ENCODE measurements at places on chromosomes 6 and 20.
A peak's percentile ranks its signal among the peaks of the same experiment; 100 is the strongest.

DNA sequence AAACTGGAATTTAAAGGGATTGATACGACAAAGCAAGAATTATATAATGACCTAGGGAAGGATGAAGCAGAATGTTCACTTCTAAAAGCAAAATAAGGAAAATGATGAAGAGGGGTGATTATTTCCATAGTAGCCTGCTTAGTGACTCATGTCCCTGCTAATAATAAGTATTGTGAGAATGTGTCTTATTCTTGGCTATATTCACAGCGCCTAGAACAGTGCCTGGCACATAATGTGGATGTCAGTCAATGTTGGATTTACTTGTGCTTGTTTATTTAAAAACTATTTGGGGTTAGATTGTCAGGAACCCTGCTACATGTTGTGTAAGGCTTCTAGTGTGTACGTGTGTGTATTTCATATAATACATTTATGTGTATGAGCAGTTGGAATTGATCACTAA is 85.1 kb downstream of the ZFAND3 start:
- DNase-seq, result no peak

DNA sequence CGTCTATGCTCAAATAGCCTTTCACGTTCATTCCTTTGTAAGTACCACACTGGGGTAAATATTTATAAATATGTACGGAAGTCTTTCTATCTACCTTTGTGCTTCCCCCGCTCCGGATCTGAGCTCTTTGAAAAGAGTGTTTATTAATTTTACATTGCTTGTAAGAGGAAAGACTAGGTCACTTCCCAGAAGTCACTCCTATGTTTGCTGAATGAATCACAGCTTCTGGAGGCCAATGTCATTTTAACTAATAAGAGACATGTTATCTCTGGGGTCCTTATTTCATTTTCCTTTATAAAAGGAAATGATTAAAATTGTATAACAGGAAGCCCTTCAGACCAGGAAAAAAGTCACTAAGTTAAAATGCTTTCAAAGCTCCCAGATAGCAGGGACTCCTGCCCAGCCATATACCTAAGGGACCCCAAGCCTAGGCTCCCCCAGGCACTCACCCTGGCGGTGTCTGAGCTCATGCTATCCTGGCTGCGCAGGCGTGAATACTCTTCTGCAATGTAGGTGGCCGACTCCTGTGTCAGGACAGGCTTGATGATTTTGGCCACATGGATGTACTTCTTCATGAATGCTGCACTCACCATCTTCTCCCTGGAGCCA is 12.6 kb downstream of the MCM3 start:
- no peak for DNase-seq

DNA sequence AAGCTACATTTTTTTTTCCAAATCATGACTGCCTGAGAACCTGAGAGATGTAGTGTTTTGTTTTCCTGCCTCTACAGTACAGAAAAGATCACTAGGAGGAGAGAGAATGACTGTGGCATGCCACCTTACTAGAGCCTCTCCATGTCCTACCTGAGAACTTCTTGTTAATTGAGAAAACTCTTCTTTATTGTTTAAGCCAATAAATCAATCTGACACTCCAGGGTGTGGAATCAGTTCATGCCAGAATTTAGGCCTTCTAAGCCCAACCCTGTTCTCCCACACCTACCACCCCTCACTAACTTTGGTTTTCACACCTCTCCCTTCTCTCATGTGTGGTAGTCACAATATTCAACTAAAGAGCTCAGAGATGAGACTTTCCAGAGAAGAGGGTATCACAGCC is 24.9 kb upstream of the BTN3A2 start:
- no peak for DNase-seq

DNA sequence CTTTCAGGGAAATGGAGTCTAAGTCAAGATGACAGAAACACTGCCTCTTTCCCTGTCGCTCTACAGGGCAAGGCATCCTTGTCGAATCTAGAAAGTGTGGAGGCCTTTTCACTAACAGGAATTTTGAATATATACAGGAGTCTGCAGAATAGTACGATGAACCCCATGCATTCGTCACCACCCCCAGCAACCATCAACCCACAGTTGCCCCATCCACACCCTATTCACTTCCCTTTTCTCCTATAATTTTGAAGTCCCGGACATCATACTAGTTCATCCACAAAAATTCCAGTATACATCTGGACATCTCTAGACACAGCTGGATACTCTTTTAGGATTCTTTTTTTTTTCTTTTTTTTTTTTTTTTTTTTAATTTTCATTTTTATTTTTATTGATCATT is 80.7 kb upstream of the RIN2 start:
- no peak for DNase-seq

DNA sequence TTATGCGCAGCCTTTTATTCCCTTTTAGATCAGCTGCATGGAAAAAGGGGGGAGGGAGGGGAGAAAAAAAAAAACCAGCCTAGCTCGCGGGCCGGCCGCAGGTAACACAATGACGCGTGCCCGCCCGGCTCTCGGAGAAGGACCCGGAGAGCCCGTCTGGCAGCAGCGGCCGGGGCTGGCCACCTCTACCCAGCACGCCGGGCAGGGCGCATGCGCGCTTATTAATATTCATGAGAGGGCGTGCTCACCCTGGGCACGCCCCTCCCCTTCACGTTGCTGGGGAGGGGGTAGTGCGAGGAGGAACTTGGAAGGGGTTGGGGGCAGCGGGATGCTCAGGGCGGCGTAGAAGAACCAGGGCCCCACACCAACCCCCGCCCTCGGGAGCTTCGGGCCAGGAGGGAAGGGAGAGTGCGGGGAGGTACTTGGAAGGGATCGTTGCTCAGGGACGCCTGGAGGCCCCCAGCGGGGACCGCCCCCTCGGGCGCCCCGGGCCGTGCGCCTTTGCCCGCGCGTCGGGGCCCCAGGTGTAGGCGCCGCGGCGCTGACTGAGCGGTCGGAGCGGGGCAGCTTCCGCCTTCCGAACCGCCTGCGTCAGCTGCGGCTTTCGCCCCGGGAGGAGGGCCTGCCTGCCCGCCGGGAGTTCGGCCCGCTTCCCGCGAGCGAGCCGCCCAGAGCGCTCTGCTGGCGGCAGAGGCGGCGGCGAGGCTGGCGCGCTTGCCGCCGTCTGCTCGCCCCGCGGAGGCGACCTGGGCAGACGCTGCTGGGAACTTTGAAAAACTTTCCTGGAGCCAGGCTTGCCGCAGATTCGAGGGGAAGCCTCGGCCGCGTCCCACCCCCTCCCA is at the start of gene JAG1:
Gene JAG1, minus strand, starts transcription at position 158 of the 842 bp plus-strand sequence. CDS start 469 bp downstream, outside the sequence.
- peak; percentile 94 for DNase-seq

DNA sequence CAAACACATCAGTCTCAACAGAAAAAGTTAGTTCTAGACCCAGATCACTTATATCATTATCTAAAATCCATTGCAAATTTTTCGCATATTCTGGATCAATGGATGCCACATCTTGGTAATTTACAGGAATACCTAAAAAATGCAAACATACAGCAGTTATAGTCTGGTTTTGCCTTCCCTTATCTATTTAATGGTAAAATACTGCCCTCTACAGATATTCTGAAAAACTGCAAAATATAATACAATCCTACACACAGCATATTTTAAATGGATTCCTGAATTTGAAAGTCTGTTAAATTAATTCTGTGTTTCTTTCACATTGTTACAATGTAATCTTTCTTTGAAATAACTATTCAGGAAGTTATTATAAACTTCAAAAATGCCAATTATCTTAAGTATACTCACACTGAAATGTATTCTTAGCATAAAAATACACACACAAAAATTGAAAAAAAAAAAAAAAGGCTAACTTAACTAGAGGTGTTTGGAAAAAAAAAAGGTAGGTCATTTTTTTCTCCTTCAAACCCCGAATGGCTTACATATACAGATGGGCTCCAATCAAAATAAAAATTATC is 88.4 kb downstream of the HACE1 start:
- DNase-seq, result no peak

GRCh38 chr6:147268254-147268653 is 64.0 kb downstream of the STXBP5 start:
- DNase-seq, result no peak

- no peak for DNase-seq
These were observed 307.0 kb upstream of the PRDM1 start for GRCh38 chr6:105779110-105779509.

DNA sequence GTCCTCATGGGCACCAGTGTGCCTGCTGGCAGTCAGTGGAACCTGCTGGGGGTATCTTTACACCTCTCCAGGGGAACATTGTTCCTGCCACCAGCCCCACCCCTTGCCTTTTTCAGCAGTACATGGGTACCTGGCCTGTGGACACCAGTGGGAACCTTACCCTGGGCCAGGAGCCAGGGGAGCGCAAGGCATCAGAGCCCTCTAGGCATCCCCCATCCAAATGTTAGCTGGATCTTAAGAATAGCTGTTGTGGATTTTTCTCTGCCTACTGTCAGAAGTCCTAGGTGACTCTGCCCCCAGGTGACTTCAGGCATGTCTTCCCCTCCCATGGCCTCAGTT is 38.8 kb upstream of the ID1 start:
- no peak for DNase-seq

Measured in NT2/D1 (cell line).